ENCODE measurements at places on chromosomes 4 and X.

DNA sequence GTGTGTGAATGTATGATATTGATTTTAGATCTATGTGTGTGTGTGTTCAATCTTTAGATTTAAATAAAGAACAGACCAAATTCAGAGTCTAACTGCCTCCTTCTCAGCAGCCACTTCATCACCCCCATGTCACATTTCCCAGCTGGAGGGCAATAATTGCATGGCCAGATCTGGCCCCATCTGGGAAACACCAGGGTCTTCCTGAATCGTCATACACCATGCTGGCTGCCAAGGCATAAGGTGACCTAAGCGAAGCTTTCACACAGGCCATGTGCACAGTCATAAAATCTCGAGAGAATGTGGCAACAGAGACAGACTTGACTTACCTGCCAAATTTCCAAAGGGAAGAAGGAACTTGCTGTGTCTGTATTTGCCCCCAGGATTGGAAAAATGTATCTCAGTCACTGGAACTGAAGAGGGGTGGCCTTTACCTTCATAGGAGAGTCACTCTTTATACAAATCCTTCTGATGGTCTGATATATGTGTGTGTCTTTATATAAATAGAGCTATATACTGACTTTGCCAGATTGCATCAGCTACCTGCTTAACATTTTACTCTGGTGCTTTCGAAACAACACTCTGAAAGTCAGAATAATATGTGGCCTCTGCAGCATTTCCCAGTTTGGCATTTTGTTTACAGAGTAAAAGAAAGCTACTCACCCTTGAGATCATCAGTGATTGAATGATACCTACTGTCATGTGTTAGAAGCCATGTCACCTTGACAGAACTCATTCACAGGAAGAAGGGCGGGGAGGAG, at the start of gene PLAC1:
Gene PLAC1, minus strand, starts transcription at position 470 of the 758 bp plus-strand sequence. CDS start 91,789 bp downstream, outside the sequence.
- DNase-seq = no peak

- DNase-seq = peak; percentile 70
These were observed at the start of gene EVC for GRCh38 chr4:5710961-5711478. Gene EVC, plus strand, starts transcription at chr4:5711201. Its CDS starts 180 bp downstream, at chr4:5711381.

GRCh38 chrX:112190646-112191045, 108.1 kb upstream of the TRPC5 start:
- DNase-seq = no peak

DNA sequence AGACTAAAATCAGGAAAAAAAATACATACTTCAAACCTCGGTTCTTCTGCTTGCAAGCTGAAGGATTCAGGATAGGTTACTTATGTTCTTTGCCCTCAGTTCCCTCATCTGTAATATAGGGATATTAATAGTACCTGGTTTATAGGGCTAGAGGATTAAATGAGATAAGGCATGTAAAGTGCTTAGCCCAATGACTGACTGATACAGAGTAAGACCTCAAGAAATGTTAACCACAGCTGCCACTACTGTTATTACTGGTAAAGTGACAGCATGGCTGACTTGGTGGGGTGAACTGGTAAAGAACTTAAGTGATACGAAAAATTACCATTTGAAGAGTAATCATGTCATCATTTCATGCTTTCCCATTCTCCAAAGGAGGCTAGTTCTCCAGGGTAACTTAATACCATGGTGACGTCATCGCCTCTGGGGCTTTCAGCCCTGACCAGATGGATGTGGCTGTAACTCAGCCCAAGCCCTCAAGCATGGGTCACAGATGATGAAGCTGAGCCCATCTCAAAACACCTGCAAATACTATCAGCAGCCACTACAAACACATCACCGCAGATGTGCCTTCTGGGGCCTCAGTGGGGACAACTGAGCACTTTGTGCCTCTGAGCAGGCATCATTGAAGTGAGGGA, 44.5 kb upstream of the SCML1 start:
- DNase-seq = no peak

DNA sequence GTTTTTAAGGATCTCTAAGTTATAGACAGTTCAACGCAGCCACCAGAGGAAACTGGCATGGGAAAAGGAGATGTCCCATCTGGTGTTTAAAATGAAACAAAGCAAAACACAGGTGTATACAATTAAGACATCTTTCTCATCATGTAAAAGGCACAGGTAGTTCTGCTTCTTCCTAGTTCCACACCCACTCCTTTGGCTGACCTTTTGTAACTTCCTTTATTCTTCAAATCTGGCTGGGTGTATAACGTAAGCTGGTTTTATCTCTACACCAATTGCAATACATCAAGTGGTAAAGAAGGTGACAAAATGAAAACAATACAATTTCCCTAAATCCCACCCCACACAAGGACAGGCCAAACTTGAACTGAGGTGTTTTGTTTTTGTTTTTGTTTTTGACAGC, 27.3 kb upstream of the FBXW7 start:
- DNase-seq = no peak

DNA sequence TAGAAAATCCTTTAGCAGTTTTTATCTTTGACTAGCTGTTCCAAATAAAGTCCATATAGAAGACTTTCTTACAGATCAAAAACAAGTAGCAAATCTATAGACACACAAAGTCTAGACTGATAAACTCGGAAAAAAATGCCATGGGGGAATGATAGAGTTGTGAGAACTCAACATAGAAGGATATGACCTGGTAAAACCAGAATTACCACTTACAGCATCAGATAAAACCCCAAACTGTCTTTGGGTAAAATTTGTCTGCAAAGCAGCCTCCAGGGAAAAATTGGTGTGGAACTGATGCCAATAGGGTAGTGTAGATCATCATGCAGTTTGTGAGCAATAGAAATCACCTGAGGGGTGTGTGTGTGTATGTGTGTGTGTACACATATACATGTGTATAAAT, 579.1 kb downstream of the SPOCK3 start:
- DNase-seq = no peak

DNA sequence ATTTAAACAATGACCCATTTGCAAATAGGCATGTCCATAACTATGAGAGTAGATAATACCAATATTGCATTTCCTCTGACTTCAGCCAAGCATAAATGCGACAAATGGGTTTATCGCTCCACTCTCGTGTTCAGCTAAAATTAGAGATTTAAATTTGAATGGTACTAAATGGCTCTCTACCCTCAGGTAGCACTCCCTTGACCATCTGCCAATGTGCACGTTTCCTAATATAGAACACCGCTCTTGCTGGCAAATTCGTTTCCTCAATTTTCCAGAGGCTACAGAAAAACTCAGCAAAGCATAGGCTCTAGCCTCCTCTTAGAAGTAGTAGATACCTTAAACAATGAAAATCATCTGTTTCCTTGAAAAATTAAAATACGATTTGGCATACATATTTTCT, 251.6 kb downstream of the ADGRA3 start:
- no peak for DNase-seq

- DNase-seq = no peak
These were observed 42.0 kb upstream of the IGSF1 start for GRCh38 chrX:131331152-131331551.

GRCh38 chr4:30717208-30718020, 2.8 kb upstream of the PCDH7 start:
- peak; percentile 51 for DNase-seq

DNA sequence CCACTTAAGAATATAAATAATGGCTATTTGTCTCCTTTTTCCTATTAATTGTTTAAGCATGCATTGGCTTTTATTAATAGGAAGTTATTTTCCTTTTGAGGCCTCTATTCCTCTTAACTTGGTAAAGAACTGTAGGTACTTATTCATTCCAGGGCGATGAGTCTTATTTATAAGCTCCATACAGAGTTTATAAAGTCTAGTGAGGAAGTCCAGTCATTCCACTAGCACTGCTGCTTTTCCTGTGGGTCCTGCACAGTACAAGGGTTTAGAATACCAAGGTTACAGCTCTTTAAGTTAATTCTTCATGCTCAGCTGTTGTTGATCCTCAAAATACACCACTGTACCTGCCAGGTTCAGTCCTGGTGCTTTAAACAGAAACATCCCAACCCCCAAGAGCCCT, 28.5 kb upstream of the WNK3 start:
- no peak for DNase-seq

DNA sequence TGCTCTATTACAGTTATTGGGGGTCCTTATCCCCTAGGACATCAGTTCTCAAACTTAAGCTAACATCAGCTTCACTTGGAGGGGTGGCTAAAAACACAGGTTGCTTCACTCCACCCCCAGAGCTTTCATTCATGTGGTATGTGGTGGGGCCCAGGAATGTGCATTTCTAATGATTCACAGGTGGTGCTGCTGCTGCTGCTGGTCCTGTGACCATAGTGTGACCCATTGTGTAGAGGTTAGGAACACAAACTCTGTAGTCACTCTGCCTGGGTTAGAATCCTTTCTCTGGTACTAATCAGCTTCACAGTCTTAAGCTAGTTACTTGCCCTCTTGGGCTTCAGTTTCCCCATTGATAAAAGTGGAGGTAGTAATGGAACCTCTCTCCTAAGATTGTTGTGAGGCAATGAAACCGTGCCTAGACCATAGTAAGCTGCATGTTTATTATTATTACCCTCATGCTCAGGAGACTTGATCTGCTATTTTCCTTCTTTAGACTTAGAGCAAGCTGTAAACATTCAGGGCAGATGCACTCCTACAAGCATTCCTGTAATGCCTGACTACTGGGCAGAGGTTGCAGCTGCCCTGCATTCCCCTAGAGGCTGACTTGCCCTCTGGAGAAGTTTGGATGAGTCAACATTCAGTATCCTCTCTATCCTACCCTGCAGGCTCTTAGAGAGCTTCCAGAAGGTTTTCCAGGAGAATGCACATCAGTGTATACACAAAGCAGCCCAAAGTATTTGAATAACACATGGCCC, 94.1 kb upstream of the ACSL4 start:
- DNase-seq = peak; percentile 34

DNA sequence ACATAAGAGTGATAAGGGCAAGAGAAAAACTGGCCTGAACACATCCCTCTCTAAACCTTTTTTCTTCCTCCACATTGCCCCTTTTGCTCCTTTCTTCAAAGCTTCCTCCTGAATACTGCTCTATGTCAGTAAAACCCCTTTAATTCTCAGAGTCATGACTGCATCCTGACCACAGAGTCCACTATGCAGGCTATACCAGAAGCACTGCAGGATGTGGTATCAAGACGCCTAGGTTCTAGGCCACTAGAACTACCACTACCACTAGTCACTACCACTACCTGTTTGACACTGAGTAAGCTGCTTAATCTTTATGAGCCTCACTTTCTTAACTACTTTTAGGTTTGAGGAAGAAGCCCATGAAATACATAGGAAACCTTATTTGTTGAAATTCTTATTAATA, 38.7 kb downstream of the ARHGEF9 start:
- no peak for DNase-seq

DNA sequence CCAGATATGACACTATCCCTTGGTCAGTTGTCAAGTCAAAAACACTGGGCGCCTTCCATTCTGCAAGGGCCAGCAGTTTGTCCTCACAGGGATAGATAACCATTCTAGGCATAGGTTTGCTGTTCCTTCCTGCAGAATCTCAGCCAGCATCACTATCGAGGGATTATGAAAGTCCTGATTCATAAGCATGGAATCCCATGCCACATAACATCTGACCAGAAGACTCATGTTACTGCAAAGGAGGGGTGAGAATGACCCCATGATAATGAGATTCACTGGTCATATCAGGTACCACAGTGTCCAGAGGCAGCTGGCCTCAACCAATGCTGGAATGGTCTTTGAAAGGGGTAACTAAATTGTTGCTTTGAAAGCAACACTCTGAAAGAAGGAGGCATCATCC, 84.7 kb downstream of the OTC start:
- DNase-seq = no peak

GRCh38 chr4:184838249-184839074, 12.7 kb upstream of the ACSL1 start:
- no peak for DNase-seq

- DNase-seq = no peak
These were observed 52.4 kb downstream of the ANOS1 start for GRCh38 chrX:8679550-8679949.

- no peak for DNase-seq
These were observed 35.2 kb downstream of the ARL9 start for GRCh38 chr4:56540826-56541225.

- DNase-seq = no peak
These were observed 121.0 kb downstream of the PCDH19 start for GRCh38 chrX:100289066-100289558.

DNA sequence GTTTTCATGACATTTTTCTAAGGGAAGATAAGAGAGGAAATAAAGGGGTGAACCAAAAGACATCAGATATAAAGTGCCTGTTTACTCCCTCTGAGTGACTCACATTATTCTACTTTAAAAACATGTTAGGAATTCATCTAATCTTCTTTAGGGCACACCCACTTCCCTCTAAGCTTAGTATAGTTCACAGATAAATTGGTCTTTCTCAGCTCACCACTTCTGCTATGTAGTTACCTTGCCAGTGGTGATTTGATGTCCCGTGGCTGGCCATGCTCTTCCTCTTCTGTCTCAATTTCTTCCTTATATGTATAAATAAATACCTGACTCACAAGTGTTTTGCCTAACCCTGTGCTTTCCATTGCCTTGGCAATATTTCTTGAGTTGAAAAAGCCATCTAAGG, 96.8 kb downstream of the PDLIM5 start:
- peak; percentile 72 for DNase-seq

- no peak for DNase-seq
These were observed 112.1 kb downstream of the DHRSX start for GRCh38 chrX:2388669-2389068.

DNA sequence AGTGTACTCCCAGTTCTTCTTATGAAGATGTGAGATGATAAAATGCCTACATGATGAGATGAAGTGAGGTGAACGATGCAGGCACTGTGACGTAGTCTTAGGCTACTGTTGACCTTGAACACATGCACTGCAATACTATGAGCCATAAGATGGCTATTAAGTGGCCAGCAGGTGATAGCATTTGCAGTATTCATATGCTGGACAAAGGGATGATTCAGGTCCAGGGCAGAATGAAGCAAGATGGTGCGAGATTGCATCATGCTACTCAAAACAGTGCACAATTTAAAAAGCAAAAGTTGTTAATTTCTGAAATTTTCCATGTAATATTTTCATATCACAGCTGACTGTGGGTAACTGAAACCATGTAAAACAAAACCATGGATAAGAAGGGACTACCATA, 781.4 kb downstream of the PCDH18 start:
- no peak for DNase-seq

DNA sequence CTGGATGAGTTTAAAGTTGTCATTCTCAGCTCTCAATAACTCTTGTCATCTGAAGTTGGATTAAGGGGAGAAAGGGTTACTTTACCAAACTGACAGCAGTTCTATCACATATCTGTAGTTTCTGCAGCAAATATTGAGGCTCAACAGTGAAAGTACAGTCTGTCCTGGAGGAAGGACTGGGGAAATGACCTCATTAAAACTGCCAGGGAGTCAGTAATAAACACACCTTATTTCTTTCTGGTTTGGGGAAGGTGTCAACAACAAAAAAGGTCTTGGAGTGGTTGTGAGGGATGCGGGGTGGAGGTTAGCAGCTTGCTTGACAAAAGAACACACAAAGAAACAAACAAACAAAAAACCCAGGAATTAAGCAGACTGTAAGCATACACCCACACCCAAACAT, 1418.0 kb downstream of the STIM2 start:
- no peak for DNase-seq

GRCh38 chr4:15536552-15537499, 67.1 kb downstream of the CC2D2A start:
- no peak for DNase-seq
